ENCODE measurements at places on chromosomes 7 and 10.

GRCh38 chr7:37372750-37373149 is 75.9 kb downstream of the ELMO1 start:
- no peak for DNase-seq

- no peak for DNase-seq
These were observed 46.8 kb downstream of the TET1 start for GRCh38 chr10:68606918-68607317.

DNA sequence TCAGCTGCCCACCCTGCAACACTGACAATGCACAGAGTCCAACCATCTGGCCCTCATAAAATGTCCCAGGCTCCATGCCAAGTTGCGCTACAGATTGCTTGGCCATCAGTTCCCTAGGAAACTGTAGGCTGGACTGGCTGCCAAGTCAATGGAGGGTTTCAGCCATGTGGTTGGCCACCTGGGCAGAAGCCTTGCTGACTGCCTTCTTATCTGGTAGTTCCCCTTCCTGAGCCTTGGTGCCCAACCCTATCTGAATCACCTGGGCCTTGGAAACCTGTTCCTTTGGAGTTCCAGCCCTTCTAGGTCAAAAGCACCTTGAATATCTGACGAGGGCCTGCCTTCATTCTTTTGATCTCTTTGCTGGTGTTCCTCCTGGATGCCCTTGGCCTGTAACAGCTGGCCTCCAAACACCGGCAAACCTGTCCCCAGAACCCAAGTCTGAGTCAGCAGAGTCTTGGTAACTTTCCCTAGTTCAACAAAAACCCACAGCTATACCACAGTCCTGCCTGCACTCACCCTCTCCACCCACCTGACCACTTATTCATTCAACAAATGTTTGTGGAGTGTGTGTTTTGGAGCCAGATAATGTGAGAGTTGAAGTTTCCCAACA is 37.4 kb upstream of the KDM7A start:
- no peak for DNase-seq

GRCh38 chr7:127152423-127152822 is 100.3 kb downstream of the GRM8 start:
- no peak for DNase-seq

DNA sequence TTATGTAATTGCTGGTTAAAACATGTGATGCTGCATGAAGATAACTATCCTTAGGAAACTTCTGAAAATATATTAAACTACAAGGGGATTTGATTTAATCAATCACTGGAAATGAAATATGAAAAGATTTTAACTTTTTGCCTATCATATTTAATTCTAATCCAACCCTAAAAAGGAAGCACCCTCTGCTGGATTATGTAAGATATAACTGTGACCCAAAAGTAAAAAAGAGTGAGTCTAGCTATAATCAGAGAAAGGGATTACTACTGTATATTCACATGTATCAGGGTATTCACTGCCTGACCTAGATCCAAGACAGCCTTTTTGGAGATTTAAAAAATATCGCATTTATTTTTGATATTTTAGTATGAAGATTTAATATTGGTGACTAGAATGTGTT is 295.5 kb downstream of the MDFIC start:
- DNase-seq, result peak; percentile 30

GRCh38 chr10:17506390-17506789 is 52.0 kb upstream of the ST8SIA6 start:
- no peak for DNase-seq

DNA sequence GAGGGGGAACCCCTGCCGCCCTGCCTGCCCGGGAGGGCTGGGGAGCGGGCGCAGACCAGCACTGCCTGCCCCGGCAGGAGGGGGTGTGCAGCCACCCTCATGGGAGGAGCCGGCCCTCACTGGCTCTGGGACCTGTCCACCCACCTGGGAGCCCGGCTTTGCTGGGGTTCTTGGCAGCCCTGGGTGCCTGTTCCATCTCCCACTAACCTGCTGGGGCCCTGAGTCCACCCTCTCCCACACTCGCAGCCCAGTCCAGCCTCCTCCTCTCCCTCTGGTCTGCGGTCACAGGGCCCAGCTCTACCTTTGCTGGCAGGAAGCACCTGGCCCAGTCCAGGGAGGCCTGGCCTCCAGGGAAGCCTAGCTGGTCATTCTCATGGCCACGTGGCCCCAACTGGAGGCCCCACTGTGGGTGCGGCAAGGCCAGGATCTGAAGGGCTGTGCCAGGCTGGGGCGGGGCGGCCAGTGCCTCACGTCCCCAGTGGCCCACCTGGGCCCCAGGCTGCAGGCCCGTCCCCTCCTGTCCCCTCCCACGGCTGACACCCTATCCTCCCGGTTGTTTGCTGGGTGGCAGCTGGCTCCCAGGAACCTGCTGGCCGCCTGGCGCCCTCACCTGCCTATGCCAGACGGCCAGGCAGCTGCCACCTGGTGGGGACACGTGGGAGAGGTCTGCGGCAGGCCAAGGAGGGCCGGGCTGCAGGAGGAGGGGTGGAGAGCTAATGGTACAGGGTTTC is at the start of gene TMEM184A:
TMEM184A (minus strand) TSS at position 393 of the 731 bp plus-strand sequence. CDS start 721 bp downstream, outside the sequence.
- peak; percentile 45 for DNase-seq

- peak; percentile 46 for DNase-seq
These were observed 20.5 kb upstream of the RASGEF1A start for GRCh38 chr10:43287056-43288007.

GRCh38 chr7:2309889-2310331 is 4.3 kb downstream of the SNX8 start:
- DNase-seq, result peak; percentile 100

DNA sequence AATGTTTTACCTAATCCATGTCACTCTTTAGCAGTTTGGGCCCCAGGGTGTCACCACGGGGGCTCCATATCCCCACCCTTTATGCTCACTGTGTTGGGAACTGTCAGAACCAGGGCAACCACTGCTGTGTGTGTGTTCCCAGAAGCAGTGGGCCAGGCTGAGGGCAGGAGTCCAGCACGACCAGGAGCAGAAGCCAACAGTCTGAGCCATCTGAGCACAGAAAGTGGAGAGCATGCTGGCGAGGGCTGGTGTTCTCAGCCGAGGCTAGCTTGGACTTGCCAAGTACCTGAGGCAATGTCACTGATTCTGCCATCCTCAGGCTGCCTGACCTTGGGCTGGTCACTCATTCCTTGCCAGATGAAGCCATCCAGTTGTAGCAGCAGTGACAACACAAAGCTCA is 285.0 kb downstream of the BMPER start:
- DNase-seq, result no peak

GRCh38 chr7:105787793-105788192 is 88.6 kb downstream of the ATXN7L1 start:
- DNase-seq, result no peak

GRCh38 chr7:31123726-31124125 is 71.6 kb downstream of the ADCYAP1R1 start:
- DNase-seq, result no peak

DNA sequence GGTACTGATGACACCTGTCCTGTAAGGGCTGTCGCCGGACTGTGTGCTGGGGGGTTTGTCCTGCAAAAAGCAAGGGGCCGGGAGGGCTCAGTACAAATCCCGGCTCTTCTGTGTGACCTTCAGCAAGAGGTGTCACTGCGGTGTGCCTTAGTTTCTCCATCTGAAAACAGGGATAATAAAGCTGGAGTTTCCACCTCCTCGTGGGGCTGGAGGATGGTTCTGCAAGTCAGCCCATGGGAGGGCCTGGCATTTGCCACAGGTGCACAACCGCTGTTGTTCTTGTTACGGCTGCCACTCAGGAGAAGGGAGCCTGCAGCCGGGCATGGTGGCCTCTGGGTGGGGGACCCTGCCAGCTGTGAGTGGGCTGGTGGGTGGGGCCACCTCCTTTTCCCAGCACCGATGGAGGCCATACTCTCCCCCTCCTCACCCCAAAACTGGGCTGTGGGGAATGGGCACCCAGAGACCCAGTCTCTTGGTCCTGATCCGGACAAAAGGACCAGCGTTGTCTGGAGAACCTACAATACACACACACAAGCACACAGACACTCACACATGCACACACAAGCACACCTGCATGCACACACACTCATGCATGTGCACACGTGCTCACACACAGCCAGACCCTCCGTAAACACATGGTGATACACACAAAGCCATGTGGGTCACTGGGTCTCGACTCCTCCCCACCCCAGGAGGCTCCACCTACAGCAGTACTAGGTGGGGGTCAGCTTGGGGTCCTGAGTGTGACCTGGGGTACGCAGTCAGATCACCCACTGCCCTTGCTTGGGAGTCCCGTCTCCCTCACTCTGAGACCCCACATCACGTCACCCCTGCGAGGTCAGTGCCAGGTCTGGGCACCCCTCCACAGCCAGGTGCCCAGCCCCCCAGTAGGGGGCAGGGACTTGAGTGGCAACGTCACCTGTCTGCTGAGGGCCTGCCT is 34.1 kb downstream of the ELFN1 start:
- no peak for DNase-seq

DNA sequence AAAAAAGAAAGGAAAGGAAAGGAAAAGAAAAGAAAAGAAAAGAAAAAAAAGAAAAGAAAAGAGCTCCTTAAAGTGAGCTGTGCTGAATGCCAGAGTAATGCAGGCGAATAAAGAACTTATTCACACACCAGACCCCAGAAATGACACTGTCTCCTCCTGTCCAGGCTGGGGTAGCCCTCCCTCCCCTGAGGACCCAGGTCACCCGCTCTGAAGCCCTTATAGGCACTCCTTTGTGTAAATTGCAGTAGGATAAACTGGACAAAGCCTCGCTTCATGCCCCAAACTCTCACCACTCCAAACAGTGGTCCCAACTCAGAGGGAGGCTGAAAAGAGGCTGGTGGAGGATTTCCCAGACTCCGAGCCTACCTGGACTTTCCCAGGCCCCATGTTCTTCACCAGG is 46.3 kb downstream of the PKD1L1 start:
- no peak for DNase-seq

DNA sequence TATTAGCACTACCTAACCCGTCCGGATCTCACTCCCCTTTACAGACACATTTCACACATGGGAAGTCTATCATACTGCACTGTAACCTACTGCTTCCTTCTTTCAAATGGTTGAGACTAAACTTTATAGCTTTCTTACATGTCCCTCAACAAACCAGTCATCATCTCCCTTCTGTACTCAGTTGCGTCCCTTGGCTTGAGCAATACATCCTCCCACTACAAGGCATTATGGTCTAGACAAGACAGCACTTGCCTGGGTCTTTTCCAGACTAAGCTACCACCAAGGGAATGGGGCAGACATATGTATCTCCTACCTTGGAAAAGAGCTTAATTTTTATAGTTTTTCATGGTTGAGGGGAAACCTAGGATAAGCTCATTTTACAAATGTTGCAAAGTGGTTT is 575.2 kb downstream of the KCNMA1 start:
- no peak for DNase-seq

- no peak for DNase-seq
These were observed 156.7 kb upstream of the BET1 start for GRCh38 chr7:94160719-94161435.

- DNase-seq, result peak; percentile 55
These were observed 35.0 kb downstream of the EVX1 start for GRCh38 chr7:27277628-27278027.

DNA sequence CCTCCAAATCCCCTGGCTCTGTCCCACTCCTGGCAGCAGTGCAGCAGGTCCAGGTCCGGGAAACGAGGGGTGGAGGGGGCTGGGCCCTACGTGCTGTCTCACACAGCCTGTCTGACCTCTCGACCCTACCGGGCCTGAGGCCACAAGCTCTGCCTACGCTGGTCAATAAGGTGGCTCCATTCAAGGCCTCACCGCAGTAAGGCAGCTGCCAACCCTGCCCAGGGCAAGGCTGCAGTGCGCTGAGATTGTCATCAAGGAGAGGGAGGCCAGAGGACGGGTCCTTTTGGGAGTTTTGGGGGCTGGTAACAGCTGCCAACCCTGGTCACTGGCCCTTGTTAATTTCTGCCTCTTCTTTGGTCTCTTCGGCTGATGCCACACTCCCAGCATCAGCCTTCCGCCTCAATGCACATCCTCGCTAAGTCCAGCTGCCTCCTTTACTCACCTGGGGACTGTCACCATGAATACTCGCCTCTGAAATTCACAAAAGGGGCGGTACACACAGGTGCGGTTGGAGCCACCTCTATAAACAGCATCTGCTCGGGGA is 3.5 kb downstream of the EPO start:
- no peak for DNase-seq

DNA sequence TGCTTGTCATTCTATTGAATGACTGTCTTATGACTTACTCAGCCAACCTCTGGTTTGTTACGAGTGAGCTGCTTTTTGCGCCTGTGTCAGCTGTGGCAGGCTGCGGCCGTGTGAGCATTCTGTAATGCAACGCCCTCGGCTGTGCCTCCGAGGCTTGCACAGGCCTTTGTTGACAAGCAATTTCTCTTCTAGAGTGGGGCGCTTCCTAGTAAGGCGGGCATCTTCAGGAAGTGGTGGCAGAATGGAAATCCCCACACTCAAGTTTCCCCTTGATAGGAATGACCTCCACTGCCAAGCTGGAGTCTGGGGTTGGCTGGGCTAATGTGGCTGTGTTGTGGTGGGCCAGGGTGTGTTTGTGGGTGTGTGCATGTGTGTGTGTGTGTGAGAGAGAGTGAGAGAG is 20.2 kb upstream of the TMEM178B start:
- peak; percentile 29 for DNase-seq

GRCh38 chr10:78464856-78465267 is 431.2 kb downstream of the RPS24 start:
- no peak for DNase-seq

DNA sequence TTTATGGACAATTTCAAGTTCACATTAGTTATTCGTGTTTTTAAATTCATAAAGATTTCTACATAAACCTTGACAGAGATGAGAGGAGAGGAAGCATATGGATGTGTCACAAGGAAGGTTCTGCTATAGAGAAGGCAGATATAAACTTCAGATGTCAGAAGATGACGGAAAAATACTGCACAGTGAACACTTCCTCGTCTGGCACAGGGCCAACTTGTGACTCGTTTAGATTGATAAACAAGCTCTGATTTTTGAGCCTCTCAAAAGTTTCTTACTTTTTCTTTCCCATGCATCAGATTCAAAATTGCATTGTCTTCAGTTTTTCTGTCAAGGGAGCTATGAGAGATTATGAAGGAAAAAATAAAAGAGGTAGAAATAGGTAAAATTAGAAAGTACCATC is 156.4 kb upstream of the MINDY3 start:
- peak; percentile 1 for DNase-seq

Data from ELR (cell line).